ENCODE measurements at places on chromosomes 6 and 20.
A peak's percentile ranks its signal among the peaks of the same experiment; 100 is the strongest.

DNA sequence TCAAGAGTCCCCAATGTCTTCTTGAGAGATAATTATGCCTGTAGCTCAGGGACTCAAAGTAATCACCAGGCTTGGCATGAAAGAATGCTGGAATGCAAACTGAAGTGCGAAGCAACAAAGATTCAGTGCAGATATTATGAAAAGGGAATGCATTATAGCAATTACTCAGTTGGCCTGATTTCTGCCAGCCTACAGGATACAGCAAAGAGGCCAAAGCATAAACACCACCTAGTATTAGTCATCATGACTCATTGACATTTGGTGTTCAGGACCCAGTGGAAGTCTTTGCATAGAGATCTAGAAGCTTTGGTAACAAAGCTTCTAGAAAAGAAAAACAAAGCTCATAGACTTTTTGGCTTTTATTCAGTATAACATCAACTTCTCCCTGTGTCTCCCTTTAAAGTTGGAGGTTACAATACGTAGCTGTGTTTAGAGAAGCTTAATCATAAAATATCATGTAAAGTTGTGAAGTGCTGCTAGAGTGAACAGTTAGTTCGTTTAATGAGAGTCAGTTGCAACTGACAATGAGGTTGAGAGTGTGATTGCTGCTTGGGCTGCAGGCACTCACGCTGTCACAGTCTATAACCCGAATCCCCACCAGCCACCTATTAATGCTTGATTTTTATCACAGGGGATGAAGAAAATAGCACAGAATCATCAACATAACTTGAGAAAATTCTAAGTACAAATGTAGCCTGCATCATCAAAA is 932.7 kb downstream of the TFAP2A start:
- DNase-seq, result peak; percentile 88

DNA sequence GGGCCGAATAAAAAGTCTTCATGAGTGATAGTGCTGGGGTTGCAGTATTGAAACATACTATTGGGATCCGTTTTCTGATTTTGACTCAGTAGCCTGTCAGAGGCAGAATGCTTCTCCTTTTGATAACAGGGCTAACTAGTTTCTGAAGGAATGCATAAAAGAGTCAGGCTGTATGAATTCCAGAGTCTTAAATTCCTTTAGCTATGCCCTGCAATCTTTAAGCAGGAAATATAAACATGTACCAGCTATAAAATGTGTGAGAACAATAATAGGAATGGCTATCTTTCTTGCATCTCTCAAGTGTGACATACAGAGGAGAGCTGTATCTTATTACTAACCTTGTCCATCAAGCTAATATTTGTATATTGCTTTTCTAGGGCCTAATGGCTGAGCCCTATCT is 917.1 kb downstream of the KIF16B start:
- DNase-seq, result no peak

GRCh38 chr20:3543901-3544507 is 73.2 kb downstream of the ATRN start:
- DNase-seq, result peak; percentile 92

GRCh38 chr6:113015249-113015648 is 668.1 kb downstream of the RFPL4B start:
- no peak for DNase-seq

- no peak for DNase-seq
Observed at GRCh38 chr20:32231245-32231644, 23.6 kb downstream of the POFUT1 start.

DNA sequence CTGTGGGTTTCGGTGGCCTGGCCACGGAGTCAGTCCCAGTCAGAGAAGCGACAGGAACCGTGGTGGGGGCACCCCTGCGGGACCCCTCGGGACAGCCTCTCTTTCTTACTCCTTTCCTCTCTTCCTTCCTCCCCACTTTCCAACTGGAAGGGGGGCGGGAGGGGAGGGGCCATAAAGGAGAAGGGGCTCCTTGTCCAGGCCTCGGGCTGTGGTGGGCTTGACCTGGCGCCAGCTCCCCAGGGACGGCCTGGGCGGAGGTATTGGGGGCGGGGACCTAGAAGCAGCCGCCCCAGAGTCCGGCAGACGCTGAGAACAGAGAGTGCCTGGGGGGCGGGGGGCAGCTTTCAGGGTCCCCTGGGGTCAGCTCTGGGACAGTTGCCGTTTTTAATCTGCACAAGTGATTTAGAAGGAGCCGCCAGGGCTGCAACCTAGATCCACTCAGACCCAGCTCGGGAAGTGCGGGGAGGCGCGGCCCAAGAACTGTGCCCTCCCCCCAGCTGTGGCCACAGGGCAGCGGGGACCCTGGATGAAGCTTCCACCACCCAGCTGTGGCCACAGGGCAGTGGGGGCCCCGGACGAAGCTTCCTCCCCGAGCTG is 6.4 kb upstream of the ABHD16B start:
- no peak for DNase-seq

- no peak for DNase-seq
Observed at GRCh38 chr6:30849903-30850651, 34.2 kb upstream of the DDR1 start.

- no peak for DNase-seq
Observed at GRCh38 chr6:24909241-24910216, 26.2 kb downstream of the RIPOR2 start.

- no peak for DNase-seq
Observed at GRCh38 chr6:102075539-102075938, 682.0 kb downstream of the GRIK2 start.

DNA sequence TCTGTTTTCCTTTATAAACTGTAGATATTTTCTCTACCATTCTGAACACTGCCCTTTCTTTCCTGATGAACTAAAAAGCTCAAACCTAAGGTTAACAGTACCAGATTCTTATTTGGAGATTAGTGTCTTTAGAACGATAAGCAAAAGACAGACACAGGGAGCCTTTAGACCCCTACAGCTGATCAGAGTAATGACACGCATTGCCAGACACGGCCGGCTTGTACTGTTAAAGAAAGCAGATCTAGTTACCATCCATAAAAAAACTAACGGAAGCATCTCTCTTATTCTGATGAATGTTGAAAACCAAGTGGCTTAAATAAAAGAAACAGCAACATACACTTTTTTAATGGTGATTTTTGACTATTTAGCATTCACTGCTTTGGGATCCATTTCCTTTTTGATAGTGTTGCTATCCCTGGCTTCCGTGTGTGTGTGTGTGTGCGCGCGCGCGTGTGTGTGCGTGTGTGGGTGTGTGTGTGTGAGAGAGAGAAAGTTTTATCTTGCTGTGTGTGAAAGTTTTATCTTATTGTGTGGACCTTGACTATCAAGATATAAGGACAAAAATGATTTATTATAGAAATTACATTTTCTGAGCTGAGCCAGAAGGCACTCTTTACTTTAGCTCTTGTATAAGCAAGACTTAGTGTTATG is 95.6 kb upstream of the SLC35B3 start:
- no peak for DNase-seq

GRCh38 chr6:160926281-160927276 is 65.0 kb upstream of the MAP3K4 start:
- DNase-seq, result no peak

GRCh38 chr20:21149344-21149743 is 23.5 kb downstream of the KIZ start:
- DNase-seq, result no peak

DNA sequence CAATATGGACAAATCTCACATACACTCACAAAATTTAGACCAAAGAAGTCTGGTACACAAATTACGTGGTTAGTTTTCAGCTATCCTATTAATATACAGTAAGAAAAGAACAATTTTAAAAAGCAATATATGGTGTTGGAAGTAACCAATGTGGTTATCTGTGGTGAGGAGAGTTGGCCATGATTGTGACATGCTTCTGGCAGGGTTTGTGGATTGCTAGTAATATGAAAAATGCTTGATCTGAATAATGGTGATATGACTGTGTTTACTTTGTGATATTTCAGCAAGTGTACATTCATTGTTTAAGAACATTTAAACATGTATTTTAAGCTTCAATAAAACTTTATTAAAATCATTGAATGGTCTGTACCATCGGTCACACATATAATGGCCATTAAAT is 99.1 kb downstream of the ADGB start:
- no peak for DNase-seq

DNA sequence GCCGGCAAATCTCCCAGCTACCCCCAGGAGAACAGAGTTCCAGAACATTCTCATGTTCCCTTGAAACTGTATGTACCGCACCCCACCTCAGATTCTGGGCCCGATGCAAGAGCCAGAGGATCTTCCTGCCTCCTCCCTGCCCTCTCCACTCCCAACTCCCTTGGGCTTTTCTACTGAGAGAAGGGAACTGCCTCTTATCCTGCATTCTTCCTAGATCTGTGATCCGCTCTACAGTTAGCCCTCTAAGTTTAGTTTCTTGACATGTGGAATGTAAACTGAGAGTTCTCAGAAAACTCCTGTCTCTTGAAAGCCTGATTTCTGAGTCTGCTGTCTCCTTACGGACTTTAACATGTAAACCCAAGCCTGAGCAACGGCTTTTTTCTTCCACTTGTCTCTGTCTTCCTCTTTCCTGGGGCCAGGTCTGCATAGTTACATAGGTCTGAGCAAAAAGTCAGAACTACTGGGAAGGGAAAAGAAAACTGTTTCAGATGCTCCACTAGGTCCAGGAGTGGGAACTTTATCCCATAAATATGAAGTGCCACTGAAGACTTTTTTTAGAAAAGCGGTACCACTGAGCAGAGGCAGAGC is 86.5 kb upstream of the TNFAIP3 start:
- no peak for DNase-seq

- no peak for DNase-seq
Observed at GRCh38 chr20:8330319-8330784, 198.3 kb downstream of the PLCB1 start.

GRCh38 chr6:3616565-3617176 is 134.8 kb downstream of the PXDC1 start:
- no peak for DNase-seq

GRCh38 chr6:30951907-30952469 is 11.2 kb downstream of the MUCL3 start:
- no peak for DNase-seq

GRCh38 chr20:50900261-50900660 is 31.0 kb downstream of the ADNP start:
- no peak for DNase-seq

DNA sequence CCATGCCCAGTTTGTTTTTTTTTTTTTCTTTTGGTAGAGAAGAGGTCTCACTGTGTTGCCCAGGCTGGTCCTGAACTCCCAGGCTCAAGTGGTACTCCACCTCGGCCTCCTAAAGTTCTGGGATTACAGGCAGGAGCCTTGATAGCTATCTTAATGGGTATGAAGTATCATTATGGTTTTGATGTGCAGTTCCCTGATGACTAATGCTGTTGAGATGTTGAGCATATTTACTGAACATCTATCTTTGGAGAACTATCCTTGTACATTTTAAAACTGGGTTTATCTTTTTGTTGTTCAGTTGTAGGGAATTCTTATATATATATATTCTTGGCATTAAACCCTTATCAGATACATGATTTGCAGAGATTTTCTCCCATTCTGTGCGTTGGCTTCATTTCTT is 21.4 kb upstream of the MYL9 start:
- DNase-seq, result no peak

- DNase-seq, result peak; percentile 34
Observed at GRCh38 chr6:151652325-151652724, 155.2 kb upstream of the ESR1 start.

GRCh38 chr6:73579851-73580246 is 59.0 kb upstream of the EEF1A1 start:
- peak; percentile 29 for DNase-seq

- no peak for DNase-seq
Observed at GRCh38 chr6:26033941-26034354, 53.3 kb upstream of the HFE start.

GRCh38 chr6:106142876-106143431 is 56.8 kb downstream of the PRDM1 start:
- no peak for DNase-seq

- no peak for DNase-seq
Observed at GRCh38 chr6:159342146-159342545, 172.9 kb downstream of the FNDC1 start.

GRCh38 chr6:33633462-33634158 is 12.5 kb downstream of the ITPR3 start:
- peak; percentile 75 for DNase-seq

- no peak for DNase-seq
Observed at GRCh38 chr6:15137086-15137485, 108.8 kb upstream of the JARID2 start.

DNA sequence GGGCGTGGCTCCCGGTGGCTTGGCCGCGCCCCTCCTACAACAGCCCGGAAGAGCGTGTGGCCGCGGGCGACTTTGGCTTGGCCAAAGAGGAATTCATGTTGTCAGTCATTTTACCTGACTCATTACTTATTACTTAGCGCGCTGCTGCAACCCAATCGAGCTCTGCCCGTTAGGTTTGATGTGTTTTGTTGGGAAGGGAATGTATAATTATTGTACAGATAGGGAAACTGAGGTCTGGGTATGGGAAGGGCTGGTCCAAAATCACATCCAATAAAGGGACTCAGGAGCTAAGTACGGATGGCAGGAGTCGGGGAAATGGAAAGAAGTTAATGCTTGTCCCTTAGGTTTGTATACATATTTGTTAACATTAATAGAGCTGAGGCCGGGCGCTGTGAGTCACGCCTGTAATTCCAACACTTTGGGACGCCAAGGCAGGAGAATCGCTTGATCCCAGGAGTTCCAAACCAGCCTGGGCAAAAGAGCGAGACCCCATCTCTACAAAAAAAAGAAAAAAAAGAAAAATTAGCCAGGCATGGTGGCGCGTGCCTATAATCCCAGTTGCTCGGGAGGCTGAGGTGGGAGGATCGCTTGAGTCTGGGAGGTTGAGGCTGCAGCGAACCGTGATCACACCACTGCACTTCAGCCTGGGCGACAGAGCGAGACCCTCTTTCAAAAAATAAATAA is 639 bp upstream of the ZNF335 start:
- DNase-seq, result peak; percentile 100

GRCh38 chr20:36775196-36775595 is 1.6 kb upstream of the DSN1 start:
- no peak for DNase-seq

DNA sequence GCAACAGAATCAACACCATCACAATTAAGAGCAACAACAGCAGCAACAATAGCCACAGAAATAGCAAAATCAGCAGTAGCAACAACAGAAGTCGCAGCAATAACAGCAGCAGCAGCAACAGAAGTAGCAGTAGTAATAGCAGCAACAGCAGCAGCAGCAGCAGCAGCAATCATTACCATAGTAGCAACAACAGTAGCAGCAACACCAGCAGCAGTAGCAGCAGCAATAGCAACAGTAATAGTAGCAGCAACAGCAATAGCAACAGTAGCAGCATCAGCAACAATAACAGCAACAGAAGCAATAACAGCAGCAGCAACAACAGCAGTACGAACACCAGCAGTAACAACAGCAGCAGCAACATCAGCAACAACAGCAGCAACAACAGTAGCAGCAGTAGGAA is 39.8 kb downstream of the SLC22A2 start:
- no peak for DNase-seq

GRCh38 chr20:44357020-44357419 is 1.5 kb downstream of the HNF4A start:
- DNase-seq, result no peak

Data from RWPE1 (cell line).